ENCODE measurements at places on chromosomes 2 and 18.

GRCh38 chr2:29940706-29941105 lies 19.3 kb upstream of the ALK start:
- no peak for DNase-seq

GRCh38 chr2:36409935-36410334 lies 54.4 kb downstream of the CRIM1 start:
- no peak for DNase-seq

- no peak for DNase-seq
Measured at GRCh38 chr18:31386741-31387140, 10.2 kb downstream of the DSG4 start.

DNA sequence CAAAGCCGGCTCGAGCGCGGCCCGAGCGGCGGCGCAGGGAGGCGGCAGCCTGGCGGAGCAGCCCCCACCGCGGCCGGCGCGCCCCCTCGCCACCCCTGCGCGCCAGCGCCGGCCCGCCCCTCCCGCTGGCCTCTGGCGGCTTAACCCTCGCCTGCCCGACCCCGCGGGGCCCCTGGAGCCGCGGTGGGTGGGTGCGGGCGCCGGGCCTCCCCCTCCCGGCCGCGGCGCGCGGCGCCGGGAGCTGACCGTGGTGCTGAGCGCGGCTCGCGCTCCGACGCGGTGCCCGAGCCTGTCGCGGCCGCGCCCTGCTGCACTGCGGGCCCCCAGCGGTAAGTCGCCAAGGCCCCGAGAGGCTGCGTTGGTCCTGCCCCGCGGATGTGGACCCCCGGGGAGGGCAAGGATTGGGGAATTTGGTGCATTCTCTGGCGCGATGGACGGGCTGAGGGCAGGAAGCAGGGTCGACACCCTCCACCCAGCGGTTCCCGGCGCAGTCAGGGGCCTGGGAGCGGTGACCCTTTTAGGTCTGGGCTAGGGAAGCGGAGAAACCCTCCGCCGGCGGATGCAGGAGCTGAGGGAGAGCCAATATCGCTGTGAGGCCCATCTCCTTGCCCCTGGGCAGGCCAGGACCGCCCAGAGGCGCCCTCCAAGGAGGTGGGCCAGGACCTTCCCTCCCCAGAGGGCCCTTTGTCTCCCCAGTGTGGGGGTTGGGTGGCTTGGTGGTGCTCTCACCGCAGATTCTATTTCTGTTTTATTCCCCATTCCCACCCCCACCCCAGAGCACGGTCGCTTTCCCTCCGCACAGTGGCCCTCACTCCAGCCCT lies 923 bp downstream of the AMER3 start:
- no peak for DNase-seq

- DNase-seq: no peak
Measured at GRCh38 chr18:70021498-70021897, 73.8 kb upstream of the CD226 start.

Data from stimulated activated CD4-positive, alpha-beta T cell treated with anti-CD3 and anti-CD28 coated beads, Interleukin-12 subunit alpha, Interleukin-12 subunit beta, amount 100 ng/mL, for 24 hours (primary cell).